Stimulated activated CD4-positive, alpha-beta T cell treated with anti-CD3 and anti-CD28 coated beads, Interleukin-4, amount 100 ng/mL, for 4 hours (primary cell): ENCODE measurements at places on chromosomes 5 and 9.

- no peak for DNase-seq
Measured at GRCh38 chr9:138072161-138072842, 194.7 kb downstream of the CACNA1B start.

DNA sequence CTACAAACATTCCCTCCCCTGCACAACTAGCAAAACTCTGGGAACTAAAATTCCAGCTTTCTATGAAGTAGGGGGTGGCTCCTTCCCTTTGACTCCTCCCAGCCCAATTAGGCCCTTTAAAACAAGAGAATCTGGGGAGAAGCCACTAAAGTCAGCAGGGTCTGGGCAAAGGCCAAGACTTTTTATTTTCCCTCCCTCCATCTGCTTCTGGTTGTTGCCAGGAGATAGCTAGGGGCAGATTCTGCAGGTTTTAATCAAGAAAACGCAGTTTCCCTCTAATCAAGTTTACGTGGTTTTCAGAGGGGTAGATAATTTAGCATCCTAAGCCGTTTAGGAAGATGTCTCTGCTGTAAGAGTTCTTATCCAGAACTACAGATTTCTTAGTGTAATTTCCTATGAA, 114.5 kb upstream of the CDH6 start:
- no peak for DNase-seq

- DNase-seq: no peak
Measured at GRCh38 chr9:83675466-83675865, 32.3 kb downstream of the UBQLN1 start.

GRCh38 chr5:89758146-89758545, 651.4 kb downstream of the CETN3 start:
- no peak for DNase-seq

DNA sequence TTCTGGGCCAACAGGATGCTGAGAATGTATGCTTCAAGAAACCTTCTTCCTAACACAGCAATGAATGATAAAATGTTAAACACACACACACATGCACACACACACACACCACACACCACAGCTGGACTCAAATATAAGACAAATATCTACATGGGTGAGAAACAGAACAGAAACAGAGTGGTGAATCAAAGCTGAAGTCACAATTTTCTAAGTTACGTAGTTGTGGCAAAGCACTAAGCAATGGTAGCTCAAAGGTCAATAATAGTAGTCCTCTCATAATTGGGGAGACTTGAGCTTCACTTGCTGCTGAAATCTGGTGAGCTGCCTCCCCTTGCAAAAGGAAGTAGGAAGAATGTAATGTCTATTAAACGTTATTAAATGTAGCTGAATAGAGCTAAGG, 33.7 kb upstream of the ITGA1 start:
- DNase-seq: no peak

- no peak for DNase-seq
Measured at GRCh38 chr5:176916337-176916736, 17.2 kb upstream of the HK3 start.

GRCh38 chr5:135265497-135266302, 133.3 kb downstream of the MACROH2A1 start:
- DNase-seq: no peak

DNA sequence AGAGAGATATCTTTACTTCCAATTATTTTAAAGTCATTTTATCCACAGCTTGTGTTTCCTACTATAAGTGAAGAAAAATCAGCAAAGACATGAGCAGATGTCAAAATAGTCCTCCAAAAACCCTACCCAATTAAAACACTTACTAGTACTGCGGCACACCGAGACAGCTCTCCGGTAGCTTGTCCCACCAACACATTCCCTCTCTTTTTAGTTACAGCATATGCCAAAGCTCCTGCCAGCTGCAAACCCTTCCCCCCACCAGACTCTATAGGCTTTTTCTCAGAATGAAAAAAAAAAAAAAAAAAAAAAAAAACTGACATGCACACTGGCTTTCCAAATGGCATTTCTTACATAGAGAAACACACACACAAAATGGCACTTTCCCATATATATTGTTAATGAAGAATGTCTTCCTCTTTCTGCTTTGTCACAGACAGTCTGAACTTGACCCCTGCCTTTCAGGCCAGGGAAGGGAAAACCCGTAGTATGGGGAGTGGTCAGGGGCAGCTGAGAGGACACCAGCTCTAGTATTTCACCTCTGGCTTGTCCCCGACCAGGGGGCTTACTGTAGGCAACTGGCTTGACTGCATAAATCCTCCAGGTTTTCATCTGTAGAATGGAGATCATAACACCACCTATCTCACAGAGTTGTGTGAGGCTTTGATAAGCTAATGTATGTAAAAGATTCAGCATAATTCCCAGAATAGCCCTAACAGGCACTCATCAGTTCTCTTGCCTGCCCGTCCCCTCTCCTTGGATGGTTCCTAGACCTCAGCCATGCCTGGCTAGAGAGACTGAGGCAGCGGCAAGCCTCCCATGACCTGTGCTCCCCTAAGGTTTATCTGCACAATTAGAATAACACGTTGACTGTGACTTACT, 233.6 kb downstream of the CRB2 start:
- DNase-seq: no peak

DNA sequence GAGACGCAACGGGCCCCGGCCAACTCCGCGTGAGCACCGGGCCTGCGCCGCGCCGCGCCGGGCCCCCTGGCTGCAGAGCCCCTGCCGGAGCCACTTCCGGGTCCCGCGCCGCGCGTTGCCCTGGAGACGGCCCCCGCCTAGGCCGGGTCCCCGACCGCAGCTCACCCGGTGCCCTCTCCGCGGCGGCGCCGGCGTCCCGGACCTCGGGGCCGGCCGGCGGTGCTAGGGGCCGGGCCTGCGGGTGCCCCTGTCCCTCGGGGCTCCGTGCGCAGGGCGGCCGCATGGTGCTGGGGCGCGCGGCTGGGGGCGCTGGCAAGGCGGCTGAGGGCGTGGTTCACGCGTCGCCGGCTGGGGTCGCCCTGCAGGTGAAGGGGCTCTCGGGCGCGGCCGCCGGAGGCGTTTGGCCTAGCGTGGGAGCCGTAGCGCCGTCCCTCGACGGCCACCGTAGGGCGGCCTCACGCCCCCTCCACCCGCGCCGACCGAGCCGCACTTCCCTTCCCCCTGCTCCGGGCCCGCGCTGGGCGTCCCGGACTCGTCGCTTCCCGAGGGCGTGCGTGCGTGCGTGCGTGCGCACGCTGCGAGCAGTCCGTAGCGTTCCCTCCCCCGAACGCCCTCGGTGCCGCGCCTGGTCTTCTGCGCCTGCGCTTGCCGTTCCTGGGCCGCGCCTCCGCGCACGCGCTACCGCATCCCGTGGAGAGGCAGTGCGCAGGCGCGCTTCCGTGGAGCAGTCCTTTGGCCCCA, at the start of gene TMEM250:
TSS of gene TMEM250 (minus strand) at position 556 of the 741 bp plus-strand sequence. CDS start 1,975 bp downstream, outside the sequence.
- peak; percentile 97 for DNase-seq

DNA sequence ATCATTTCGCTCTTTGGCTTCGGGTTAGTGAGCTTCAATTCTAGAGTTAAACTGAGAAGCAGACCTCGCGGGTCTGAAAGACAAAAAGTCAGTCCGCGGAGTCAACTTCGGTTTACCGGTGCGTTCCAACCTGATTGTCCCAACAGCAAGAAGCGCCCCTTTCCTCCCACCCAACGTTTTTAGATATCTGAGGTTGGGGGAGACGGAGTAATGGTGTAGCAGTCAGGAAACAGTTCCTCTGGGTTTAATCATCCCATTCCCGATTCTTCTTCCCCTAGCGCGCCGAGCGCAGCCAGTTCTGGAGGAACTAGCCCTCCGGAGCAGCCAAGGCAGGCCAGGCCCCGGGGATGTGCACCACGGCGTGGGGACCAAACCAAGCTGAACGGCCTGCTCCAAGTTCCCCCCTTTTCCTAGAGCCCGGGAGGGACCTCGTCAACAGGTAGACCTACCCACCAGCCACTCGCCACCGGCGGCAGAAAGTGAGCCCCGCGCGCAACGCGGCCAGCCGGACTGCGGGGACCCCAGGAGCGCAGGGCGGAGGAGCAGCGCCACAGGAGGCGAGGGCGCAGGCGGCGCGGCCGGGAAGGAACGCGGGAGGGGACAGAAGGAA, 622 bp upstream of the ISL1 start:
- DNase-seq: no peak
